ENCODE measurements at places on chromosomes 6 and 20.

DNA sequence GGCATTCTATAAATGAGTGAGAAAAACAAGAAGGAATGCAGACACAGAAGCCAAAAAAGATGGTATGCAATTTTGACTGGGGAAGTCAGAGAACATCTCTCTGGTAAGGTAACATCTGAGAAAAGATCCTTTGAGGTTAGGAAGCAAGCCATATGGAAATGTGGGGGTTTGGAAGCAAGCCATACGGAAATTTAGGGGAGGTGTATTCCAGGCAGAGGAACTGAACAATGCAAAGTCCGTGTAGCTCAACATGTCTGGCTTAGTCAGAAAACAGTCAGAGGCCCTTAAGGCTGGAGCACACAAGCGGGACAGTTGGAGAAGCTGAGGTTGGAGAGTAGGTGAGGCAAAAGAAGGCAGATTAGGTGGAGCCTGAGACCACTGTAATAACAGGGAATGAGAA is 35.3 kb downstream of the RALGAPA2 start:
- no peak for DNase-seq

GRCh38 chr6:151682922-151683321 is 124.6 kb upstream of the ESR1 start:
- no peak for DNase-seq

DNA sequence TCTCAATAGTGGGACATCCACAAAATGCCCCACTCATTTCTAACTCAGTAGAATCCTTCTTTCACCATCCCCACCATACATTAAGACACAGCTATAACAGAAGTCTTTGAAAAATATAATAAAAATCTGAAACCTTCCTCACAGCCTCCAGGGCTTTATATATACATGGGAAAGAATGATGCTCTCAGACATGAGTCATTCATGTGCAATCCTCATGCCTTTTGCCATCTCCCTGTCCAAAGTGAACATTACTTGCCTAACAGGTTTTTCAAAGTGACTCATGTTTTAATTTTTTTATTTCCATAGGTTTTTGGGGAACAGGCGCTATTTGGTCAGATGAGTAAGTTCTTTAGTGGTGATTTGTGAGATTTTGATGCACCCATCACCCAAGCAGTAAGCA is 162.7 kb downstream of the RALGAPA2 start:
- no peak for DNase-seq

DNA sequence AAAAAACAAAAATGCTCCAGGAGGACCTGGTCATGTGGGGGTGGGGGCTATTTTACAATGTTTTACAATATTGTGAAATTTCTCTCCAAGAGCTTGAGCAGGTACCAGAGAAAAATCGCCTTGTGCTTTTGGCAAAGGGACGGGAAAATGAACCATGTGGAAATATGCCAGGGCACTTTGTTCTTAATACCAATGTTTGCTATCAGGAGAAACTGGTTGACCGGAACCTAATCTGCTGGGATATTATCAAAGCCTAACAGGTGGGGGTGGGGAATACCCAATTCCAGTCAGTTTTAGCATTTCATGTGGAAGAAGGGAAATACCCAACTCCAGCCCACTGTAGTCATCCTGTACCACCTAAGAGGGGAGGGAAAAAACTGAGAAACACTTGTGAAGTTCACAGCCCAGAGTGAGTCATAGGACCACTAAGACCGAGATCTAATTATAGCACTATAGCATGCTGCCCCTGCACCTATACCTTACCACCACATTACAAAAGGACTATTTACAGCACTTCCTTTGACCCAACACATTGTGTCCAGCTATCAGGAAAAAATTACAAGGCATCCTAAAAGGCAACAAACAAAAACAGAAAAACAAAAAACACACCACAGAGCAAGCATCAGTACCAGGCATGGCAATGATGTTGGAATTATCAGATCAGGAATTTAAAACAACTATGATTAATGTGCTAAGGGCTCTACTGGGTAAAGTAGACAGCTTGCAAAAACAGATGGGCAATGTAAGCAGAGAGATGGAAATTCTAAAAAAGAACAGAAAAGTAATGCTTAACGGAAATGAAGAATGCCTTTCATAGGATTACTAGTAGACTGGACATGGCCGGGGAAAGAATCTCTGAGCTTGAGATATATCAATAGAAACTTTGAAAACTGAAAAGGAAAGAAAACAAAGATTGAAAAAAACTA is 84.1 kb upstream of the POPDC3 start:
- DNase-seq: no peak

GRCh38 chr6:79600812-79601609 is 30.1 kb upstream of the SH3BGRL2 start:
- DNase-seq: no peak

- no peak for DNase-seq
Measured at GRCh38 chr20:46040902-46041535, 12.0 kb downstream of the SLC12A5 start.

DNA sequence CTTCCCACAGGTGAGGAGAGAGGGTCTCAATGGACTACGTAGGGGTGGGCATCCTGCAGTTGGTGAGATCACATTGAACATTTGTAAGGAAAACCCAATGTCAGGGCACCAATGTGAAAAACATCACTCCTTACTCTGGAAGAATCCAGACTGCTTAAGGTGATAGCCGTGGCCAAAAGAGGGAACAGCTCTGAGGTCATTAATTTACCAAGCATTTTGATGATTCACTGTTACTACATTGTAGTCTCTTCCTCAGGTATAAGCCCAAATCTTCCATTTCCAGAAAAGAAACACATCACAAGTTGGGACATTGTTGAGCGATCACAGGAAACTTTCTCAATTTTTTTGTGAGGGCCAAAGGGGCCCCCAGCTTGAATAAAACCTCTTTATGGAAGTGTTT is 61.1 kb upstream of the SPTLC3 start:
- DNase-seq: no peak

GRCh38 chr6:113846577-113846976 is 10.6 kb upstream of the MARCKS start:
- no peak for DNase-seq

DNA sequence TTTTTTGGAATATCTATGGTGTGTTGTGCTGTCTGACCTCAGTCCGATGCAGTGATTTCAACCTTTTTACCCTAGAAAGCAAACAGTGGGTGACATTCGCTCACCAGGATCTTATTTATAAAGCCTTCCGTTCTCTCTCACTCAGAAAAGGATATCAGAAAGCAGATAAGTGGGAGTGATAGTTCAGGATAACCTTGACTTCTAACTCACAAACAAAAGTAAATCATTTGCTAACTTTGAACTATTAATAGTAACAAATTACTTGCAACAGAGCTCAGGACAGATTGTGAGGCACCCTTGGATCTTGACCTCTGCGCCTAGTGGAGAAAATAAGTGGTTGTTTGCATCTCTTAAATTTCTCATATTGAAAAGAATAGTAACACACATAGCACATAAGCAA is 637.1 kb upstream of the CITED2 start:
- no peak for DNase-seq

- no peak for DNase-seq
Measured at GRCh38 chr6:133748628-133749027, 140.3 kb upstream of the TCF21 start.

GRCh38 chr6:144053601-144054000 is 41.8 kb downstream of the SF3B5 start:
- DNase-seq: no peak

- DNase-seq: peak; percentile 95
Measured at GRCh38 chr6:37818536-37819176, 871 bp upstream of the ZFAND3 start.

DNA sequence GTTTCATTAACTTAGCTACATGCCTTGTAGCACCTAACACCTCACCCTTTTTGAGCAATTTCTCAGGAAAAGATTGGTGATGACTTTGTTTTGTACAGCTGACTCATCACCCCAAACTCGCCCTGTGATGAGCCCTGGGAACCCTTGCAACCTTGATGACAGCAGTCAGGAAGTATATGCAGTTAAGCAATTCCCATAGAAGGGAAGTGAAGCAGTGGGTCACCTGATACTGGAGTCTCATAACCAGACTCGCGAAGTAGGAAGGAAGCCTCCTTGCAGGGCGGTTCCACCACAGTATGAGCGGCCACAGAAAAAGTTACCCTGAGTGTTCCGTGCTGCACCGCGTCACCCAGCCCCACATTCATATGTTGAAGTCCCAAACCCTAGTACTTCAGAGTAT is 82.0 kb upstream of the EDN1 start:
- no peak for DNase-seq

DNA sequence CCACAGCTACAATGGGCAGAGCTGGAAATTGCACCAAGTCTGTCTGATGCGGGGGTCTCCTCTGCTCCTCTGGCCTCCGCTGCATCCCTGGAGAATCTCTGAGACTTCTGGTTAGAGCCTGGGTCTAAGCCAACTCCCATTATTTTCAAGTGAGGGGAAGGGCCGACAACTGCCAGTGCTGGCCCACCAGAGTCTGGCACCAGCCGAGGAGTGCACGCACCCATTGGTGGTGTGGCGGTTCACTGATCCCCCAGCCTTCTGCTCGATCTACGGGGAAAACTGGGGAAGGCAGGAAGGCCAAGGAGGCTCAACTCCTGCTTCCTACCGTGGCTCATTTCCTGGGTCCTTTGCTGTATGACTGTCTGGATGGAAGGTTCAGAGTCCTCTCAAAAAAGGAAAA is 6.2 kb downstream of the NQO2 start:
- no peak for DNase-seq

DNA sequence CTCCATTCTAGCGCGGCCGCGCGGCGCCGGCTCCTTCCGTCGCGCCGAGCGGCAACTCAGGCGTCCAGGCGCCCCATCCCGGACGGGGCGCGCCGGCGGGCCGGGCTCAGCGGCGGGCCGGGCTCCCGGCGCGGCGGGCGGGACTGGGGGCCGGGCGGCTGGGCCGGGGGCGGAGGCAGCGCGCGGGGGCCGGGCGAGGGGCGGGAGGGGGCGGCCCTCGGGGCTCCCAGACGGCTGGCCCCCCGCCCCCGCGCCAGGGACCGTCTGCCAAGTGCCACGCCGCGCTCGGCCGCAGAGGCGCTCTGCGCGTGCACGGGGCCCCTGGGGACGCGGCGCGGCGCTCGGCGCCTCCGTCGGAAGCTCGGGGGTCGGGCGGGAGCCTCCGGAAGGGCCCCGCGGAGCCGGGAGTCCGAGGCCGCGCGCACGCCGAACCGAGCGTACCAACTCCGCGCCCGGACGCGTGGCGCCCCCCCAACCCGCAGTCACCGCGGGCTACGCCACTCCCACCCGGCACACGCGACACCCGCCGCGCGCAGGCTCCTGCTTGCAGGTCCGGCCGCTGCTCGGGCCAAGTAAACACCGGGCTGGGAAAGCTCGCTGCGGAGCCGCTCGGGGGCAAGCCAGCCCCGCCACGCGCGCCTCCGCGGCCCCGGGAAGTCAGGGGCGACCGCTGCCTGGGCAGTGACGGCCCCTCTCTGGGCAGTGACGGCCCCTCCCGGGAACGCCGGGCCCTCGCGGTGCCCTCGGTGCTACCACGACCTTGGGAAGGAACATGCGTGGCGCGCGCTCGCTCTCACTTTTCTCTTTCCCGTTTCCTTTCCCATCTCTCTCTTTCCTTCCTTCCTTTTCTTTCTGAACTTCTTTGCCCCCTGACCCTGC is at the start of gene PREX1:
TSS of gene PREX1 (minus strand) at position 145 of the 879 bp plus-strand sequence. CDS start at position 6, 139 bp downstream.
- DNase-seq: peak; percentile 22

GRCh38 chr20:60510356-60510755 is 552.1 kb downstream of the CDH26 start:
- no peak for DNase-seq

DNA sequence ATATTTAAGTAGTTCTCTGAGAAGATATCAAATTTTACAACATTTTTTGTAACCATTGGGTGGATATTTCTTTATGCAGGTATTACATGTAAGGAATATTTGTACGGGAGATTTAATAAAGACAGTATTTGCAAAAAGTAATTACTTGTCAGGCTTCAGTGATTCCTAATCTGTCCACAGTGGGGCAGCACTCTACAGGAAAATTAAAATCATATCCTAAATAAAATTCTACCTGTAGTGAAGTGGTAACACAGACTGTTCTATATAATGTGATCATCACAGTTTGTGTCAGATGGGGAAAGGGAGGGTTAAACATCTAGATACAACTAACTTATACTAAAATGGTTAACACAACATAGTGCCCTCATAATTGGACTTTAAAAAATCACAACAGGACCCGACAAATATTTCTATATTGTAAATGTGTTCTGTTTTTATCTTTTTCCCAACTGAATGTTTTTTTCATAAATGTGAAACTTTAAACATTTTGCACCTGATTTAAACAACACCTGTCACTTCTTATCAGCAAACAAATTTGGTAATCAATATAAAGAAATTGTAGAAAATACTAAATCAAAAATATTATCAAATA is 145.6 kb upstream of the MANEA start:
- no peak for DNase-seq

DNA sequence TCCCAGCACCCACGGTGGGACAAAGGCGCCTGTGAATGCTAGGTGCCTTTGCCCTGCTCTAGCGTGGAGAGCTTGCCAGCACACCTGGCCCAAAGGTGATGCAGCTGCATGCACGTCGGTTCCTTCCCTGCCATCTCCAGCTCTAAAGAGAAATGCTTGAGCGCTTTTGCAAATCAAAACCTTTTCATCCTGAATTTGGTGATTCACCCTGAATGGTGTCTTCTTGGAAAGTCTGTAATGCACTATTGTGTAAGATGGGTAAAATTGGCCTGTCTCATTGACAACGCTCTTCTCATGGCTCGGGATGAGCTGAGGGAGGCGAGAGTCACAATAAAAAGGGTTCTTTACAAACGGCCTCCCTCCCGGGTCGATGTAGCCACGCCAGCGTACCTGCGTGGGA is 103.1 kb upstream of the ID4 start:
- no peak for DNase-seq

DNA sequence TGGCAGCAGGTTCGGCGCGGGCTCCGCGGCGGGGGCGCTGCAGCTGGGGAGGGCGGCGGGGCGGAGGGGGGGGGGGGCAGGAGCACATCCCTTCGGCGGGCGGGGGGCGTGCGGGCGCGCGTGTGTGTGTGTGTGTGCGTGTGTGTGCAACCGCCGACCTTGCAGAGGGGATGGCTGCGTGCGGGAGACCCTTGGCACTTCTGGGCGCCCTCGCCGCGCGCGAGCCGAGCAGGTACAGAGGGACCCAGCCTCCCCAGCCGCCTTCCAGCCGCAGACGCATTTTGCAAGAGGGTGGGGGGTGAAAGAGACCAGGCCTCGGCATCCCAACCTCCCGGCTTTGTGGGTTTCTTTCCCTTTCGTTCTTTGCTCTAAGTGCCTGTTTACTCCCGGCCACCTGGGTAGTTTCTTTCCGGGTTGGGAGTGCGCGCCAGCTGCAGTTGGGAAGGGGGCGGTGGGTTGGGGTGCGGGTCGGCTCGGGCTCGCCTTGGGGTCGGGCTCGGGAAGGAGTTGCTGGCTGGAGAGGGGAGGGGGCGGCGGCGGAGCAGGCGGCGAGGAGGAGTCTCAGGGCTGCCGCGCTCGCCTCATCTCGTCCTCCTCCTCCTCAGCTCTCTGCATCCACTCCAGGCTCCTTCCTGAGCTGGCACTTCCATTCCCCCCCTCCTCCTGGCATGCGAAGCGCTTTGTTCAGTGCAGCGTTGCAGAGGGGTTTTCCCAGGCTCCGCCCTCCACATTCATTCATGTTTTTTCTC is 620 bp downstream of the HIVEP1 start:
- peak; percentile 44 for DNase-seq

Data from DMS79 (cell line).